Stimulated activated CD8-positive, alpha-beta memory T cell treated with anti-CD3 and anti-CD28 coated beads, Interleukin-4, amount 100 ng/mL, for 24 hours (primary cell): ENCODE measurements at places on chromosomes 3 and 15.

- DNase-seq, result no peak
Observed at GRCh38 chr3:139491966-139492365, 15.7 kb upstream of the RBP2 start.

DNA sequence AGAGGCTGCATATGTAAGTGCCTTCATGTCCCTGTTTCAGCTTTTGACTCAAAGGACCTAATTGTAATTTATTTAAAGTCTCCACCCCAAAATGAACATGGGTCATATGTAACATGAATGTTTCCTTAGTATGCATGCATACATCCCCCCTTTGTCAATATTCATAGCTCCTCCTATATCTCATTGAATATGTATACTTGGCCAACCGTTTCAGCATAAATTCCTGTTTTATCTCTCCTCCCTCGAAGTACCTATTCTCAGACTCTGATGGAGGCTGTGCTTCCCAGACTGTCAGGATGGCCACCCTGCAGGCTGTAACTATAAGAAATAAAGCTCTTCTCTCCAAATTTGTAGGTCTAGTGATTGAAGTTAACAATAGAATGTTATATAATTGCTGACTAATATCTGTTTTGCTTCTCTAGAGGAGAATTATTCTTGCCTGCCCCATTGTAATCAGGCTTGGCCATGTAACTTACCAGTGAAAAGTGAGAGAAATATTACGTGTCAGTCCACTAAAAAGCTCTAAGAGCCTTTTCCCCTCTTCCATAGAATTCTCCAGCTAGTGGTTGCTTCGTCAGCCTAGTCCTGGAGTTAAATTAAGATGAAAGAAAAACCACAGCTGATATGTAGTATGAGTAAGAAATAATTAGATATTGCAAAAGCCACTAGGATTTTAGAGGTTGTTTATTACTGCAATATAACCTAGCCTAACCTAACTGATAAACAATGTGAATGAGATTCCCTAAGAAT is 245.1 kb downstream of the ZNF385D start:
- no peak for DNase-seq

DNA sequence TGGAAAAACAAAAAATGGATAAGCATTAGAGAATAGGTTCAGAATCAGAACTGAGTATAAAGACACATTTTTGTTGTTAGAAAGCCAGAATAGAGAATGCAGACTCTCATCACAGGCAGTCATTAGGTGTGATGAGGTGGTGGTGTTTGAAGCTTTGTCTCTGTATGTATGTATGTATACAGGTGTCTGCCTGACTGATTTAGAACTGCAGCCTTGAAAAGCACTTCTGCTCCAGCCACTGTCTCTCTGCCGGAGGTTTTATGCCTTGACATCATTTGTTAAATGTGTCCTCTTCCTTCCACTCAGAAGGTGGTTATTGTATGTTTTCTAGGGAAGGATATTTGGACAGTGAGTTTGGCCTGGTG is 80.7 kb upstream of the ZBED2 start:
- no peak for DNase-seq

DNA sequence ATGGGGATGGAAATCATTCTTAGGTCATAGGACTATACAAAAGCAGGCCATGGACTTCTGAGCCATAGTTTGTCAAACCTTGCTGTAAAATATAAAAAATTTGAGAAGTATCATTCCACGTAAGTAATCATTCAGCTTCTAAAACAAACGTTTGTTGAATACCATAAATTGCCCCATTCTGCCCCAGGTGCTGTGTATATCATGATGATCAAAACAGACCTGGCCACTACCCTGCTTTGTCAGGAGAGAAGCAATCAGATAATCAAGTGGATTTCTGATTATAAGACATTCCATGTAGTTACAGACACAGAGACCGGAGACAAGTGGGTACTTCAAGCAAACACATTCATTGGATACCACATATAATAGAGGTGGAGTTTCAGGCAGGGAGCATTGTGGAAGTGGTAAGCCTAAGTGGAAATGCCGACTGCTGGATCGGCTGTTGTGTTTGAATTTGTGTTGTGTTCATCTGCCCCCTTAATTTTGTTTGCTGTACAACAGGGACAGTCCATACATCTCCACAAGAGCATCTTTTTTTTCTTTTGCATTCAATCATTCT is 61.7 kb downstream of the TGFBR2 start:
- DNase-seq, result no peak

DNA sequence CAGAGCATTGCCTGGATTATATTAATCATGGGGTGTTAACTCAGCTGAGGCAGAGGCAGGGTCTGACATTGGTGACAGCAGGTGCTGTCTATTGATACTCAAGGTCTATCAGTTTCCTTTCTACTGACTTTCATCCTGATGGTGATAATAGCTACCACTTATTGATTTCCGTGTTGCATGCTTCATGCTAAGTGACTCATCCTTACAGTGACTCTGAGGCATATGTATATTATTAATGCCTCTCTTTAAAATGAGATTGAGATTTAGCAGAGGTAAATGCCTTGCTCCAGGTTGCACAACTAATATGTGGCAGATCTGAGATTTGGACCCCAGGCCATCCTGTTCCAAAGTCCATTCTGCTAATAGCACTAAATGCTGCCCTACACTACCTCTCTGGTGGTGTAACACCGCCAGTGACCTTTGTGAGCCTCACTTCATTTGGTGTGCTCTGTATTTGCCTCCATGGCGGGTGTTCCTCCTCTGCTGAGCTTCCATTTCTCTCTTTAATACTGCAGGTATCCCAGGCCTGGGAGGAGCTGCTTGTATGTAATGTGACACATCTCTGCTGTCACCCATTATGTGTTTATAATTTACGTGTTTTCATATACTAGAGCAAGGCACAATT is 50.4 kb downstream of the GPR171 start:
- DNase-seq, result no peak

DNA sequence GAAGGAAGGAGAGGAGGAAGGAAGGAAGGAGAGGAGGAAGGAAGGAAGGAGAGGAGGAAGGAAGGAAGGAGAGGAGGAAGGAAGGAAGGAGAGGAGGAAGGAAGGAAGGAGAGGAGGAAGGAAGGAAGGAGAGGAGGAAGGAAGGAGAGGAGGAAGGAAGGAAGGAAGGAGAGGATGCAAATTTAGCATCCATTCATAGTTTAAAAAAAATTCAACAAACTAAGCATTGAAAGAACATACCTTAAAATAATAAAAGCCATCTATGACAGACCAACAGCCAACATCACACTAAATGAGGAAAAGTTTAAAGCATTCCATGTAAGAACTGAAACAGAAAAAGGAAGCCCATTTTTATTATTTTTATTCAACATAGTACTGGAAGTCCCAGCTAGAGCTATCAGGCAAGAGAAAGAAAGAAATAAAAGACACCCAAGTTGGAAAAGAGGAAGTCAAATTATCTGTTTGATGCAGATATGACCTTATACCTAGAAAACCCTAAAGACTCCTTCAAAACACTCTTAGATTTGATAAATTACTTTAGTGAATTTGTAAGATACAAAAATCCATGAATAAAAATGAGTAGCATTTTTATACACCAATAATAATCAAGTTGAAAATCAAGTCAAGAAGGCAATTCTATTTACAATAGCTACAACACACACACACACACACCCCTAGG is 52.2 kb upstream of the FXR1 start:
- no peak for DNase-seq

DNA sequence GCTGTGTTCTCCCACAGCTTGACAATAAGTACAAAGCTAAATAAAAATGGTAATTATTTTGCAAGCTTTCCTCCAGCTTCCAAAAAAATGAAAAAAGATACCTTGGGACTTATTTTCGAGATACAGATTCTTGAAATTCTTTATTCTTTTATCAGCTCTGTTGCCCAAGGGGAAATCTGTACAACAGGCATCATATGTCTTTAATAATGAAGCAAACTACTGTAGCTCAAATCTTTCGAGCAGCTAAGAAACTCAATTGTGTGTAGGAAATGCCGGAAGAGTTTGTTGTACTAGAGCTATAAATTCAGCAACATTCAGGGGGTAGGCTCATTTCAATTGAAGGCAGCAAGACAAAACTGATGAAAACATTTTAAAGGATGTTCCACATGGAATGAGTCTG is 297.7 kb downstream of the GBE1 start:
- DNase-seq, result no peak

GRCh38 chr15:94412979-94413746 is 181.8 kb downstream of the MCTP2 start:
- DNase-seq, result no peak

- DNase-seq, result no peak
Observed at GRCh38 chr15:49589030-49589429, 31.6 kb downstream of the FAM227B start.

DNA sequence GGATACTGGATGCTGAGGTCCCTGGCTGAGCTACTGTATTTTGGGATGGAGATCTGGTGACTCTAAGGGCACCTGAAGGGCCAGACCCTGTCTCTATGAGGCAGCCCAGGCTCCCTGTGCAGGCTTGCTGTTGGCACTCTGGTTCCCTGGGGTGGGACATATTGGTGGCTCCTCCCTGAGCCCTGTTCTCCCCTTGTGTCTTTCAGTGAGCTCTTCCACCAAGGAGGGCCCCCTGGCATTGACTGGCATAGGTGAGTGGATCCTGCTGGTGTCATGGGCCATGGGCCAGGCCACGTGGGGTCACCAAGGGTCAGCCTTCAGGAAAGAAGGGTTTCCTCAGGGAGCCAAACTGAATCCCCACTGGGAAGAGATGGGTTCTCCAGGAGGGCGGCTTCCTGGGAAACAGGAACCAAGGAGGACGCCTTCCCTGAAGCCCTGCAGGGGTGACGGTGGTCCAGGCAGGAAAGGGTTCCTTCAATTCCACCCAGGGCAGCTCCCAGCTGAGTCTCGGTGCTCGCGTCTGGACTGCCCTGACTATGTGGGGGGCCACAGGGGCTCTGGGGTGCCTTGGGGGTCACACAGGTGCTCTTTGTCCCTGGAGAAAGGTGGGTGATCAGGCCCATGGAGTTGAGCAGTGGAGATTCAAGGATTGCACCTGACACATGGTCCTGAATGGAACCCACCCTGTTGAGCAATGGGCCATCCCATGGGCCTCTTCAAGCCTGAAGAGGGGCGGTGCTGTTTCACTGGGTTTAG is 220.4 kb downstream of the SNRPN start:
- no peak for DNase-seq

DNA sequence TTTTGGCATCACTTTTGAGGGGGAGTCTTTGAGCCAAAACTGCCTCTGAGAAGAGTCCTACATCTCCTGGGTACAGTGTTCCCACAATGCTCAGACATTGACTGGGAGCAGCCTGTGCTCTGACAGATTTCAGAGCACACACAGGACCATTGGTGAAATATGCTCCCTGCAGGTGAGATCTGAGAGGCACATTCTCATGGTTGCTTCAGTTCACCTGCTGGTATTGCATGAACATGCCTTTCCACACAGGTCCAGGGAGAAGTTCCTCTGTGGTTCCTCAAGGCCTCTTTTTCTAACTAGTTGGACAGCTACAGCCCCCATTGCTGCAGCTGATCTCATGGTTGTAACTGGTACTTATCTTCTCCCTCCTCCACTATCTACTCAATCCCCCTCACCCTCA is 37.0 kb downstream of the FOXL2 start:
- DNase-seq, result no peak

DNA sequence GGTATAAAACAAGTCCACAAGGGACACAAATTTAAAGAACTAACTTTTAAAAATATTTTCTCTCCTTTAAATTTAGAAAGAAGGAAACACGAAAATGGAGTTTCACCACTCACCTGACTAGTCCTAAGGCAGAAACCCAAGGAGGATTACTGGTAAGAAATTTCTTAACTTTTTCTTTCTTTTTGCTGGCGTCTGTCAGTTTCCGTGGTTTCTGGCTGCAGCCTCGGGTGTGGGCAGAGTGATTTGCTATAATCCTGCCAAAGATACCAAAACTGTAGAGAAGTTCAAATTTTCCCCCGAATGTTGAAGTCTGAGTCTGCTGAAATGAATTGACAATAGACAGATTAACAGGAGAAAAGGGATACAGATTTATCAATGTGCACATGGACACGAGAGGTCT is 843.6 kb upstream of the ALCAM start:
- no peak for DNase-seq

DNA sequence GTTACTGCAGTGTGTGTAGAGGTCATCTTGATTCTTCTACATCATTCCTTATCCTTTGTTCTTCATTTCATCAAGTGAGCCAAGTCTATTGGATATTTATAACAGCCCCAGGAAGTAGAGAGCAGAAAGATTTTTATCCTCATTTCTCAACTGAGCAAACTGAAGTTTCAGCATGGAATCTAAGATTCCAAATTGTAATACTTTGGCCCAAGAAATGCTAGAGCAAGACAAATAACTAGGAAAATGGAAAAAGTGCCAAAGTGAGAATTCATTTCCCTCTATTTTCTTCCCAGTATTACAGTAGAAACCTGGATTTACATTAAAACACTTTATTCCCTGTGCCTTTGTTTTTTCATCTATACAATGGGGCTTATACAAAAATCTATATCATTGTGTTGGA is 346.8 kb downstream of the ARPP21 start:
- no peak for DNase-seq

- DNase-seq, result no peak
Observed at GRCh38 chr3:177111541-177111949, 85.7 kb downstream of the TBL1XR1 start.

DNA sequence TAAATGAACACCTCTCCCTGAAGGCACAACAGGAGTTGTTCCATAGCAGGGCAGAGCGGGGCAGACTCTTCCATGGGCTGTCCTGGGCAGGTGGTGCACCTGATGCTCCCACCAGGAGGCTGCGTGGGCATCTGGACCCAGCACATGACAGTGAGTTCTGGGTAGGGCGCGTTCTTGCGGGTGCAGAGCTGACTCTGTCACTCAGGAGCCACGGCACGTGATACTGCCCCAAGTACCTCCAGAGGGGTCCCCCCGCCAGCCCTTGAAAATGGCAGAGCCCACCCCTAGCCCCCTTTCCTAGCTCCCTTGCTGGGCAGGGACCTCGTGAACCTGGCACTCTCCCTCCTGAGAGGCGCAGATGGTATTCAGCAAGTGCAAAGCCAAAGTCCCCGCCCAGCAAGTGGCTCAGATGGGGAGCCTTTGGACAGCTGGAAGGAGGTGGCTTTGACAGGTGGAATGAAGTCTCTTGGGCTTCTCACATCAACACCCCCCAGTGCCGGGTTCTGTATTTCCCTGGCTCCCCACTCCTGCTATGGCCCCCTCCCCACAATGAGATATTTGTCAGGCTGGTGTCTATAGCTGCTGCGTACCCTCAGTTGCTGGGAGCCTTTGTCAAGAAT is 172.1 kb downstream of the TBC1D2B start:
- DNase-seq, result no peak

GRCh38 chr3:129505341-129505740 is 23.1 kb upstream of the RHO start:
- no peak for DNase-seq

DNA sequence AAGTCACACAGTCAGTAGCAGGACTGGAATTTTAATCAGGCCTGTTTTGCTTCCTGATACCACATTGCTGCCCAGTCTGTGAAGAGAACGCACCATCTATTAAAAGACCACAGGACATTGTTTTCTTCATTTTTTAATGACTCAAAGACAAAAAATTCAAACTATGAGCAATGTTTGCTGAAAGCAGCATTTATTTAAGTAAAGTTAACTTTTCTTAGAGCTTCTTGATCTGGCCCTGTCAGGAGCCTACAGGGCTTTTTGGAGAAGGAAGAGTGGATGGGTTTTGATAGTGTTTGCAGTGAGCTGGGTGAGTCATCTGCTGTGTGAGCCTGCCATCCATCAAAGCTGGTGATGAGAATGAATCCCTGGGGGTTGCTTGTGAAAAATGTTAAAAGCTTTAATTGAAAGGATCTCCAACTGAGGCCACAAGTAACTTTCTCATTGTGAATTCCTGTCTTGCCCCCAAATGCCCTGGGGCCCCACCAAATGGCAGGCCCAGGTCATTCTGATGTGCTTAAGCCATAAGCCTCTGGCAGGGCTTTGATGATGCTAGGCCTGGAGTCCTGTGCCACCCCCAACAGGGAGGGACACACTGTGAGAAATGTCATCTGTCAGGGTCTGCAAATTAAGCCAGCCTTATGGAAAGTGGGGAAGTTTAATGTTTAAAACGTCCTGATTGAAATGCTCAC is 136.2 kb upstream of the PFN2 start:
- no peak for DNase-seq
